Stimulated activated CD8-positive, alpha-beta memory T cell treated with anti-CD3 and anti-CD28 coated beads, Interleukin-4, amount 100 ng/mL, for 1 hour (primary cell): ENCODE measurements at places on chromosomes 12 and 14.

DNA sequence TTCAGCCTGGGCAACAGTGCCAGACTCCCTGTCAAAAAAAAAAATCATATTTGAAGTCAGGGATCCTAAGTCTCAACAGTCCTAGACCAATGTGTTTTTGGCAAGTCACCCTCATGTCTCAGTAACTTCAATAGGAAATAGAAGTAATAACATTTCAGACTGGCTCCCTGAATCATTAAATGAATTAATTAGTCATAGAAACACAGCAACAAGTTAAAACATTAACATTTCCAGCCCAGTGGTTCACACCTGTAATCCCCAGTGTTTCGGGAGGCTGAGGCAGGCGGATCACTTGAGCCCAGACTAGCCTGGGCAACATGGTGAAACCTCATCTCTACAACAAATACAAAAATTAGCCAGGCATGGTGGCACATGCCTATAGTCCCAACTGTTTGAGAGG lies 125.2 kb downstream of the GTF2A1 start:
- no peak for DNase-seq

DNA sequence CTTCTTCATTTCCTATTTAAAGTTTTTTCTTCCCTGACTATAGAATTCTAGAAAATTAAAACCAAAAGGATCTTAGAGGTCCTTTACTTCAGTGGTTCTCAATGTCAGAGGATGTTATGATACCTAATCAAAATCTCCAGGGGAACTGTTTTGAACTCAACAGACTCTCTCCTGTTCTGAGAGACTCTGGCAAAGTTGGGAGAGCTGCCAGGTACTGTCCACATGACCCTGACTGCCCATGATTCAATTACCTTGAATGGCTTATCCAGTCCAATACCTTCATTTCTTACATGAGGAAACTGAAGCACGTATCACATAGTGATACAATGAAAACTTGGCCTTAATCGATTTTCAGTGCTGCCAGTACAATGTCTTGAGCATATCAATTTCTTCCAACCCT lies 16.6 kb downstream of the ALKBH1 start:
- DNase-seq: no peak

- no peak for DNase-seq
Observed at GRCh38 chr12:14393751-14394150, 28.3 kb downstream of the ATF7IP start.

GRCh38 chr14:100762089-100762515 lies 35.4 kb downstream of the DLK1 start:
- no peak for DNase-seq

GRCh38 chr12:3557791-3558620 lies 67.0 kb downstream of the PRMT8 start:
- DNase-seq: no peak

DNA sequence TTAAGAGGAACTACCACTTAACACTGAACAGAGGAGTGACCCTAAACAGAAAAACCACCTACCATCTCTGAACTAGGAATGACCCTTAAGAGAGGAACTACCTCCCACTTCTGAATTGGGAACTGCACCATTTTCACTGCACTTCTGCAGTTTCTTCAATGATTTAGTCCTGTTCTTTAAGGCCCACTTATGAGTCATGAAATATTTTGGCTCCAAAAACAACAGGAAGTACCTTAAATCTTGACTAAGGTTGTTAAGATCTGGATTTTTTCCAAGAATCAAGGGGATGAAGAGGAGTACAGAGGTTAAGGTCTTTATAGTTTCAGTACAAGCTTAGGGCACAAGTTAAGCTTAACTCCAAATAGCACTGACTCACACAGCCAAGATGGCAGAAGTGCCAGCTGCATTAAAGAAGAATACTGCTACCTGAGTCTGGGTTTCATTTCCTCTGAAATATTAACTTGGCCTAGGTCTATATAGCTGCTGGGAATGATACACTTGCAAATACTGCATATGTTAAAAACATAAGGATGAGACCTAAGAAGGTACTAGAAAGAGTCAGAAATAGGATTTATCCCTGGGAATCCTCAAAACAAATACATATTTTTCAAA lies 4.2 kb downstream of the NPC2 start:
- DNase-seq: no peak

DNA sequence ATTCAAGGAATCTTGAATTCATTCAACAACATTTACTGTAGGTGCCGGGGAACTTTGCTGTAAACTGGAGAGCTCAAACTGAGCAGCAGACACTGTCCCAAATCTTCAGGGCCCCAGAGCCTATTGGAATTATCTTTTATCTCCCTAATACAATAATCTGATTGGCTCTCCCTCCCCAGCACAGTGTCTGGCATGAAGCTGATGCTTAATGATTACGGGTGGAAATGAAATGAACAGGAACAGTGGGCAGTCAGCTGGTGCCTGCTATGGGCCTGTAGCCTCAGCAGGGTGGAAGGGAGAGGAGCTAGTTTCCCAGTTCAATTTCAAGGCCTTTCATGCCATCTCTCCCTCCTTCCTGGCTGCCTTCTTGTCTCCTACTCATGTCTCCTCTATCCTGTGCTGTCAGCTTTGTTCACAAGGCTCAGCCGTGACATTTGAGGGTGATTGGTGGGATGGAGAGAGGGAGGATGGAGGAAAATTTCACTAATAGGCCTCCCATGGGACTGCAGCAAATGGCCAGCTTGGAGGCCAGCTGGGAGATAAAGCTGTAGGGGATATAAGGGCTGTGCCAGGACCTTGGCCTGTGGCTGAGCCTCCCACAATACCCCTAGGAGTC lies 4.3 kb upstream of the RAPGEF3 start:
- DNase-seq: no peak

DNA sequence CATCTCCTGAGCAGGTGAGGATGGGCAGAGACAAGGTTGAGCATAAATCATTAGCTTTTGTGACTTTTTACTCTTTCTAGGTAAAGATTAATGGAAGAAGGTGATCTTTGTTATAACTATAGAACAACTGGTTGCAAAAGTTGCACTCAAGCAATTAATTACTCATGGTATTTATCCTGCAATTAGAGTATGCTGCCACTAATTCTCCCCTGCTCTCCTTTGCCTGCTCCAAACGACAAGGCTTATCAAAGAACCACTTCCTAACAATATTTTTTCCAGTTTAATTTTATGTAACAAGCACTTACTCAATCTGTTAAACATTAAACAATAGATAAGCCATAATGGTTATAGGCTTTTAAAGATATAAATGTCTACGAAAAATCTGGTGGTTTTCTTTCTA lies 189.9 kb upstream of the PELI2 start:
- DNase-seq: no peak

DNA sequence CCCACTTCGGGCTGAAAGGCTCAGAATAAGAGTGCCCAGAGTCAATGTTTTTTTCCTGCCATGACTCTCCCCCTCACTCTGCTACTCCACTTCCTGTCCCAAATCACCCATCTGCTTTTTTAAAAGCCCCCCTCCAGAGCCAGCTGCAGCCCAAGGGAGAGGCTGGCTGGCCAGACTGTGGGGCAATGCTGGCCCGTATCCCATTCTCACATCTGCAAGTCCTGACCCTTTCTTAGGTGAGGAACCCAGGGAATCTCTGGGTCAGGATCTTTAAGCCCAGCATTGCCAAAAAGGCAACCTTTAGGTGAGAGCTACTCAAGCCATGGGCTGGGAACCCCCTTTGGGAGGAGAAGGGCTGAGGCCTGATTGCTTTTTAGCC lies 1.7 kb upstream of the ITGA5 start:
- no peak for DNase-seq

GRCh38 chr12:52648012-52648550 lies 3.9 kb downstream of the KRT2 start:
- no peak for DNase-seq

DNA sequence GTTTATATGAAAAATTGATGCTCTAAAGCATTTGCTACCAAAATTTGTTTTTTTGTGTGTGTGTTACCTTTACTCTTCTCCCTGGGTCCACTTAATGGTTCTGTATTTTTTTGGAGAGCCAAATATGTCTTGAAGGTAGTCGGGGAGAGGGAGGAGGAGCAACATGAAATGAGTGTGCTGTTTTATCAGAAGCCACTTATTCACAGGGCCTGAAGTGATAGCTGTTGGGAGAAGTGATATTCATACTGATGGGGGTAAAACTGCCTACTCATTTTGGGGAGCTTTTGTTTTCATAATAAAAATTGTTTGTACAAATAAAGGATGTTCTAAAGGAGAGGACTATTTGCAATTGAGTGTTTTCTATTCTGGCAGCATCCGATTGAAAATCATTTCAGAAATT lies 29.2 kb downstream of the CRADD start:
- no peak for DNase-seq

DNA sequence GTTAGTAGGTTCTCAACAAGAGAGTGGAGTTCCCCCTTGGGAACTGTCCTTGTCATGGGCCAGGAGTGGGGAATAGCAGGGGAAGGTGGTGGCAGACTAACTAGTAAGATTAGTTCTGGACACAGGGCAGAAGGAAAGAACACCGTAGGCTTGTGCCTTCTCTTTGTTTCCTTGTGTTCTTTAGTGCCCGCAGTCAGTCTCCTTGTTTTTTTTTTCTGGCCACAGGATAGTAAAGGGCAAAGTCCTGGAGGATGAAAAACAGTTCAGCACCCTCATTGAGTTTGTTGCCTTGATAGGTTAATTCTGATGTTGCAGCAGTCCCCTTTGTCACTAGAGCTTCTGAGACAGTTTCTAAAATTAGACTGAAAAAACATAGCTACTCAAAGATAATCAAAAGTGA lies 8.4 kb downstream of the PEX5 start:
- no peak for DNase-seq

DNA sequence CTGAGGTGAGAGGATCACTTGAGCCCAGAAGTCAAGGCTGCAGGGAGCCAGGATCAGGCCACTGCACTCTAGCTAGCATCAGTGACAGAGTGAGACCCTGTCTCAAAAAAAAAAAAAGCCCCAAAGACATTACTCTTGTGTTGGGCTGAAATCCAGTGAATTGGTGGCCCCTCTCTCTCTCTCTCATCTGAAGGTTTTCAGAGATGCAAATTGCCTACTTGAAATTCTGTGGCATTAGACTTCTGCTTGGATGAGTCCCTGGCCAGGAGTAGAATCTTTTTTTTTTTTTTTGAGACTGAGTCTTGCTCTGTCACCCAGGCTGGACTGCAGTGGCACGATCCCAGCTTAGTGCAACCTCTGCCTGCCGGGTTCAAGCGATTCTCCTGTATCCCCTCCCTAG lies 112.0 kb upstream of the ATF7IP start:
- no peak for DNase-seq

DNA sequence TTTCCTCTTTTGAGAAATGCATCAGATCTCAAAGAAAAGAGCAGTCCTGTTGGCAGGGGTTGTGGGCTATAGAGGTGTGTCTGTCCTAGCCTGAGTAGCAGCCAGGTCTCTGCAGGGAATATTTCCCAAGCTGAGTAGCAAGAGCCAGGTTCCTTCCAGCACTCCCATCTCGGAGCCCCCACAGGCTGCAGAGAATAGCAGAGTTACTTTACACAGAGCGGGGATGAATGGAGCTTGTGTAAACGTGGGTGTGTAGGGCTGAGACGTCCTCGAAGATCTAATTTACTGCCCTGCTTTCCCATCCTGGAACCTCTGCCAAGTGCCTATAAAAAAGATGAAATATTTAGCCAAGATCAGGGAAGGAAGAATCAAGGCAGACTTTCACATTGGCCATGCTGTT lies 156.6 kb downstream of the TSPAN9 start:
- DNase-seq: no peak

GRCh38 chr14:25032092-25032784 lies 17.7 kb downstream of the STXBP6 start:
- no peak for DNase-seq
